Non-pigmented ciliary epithelial cell (primary cell): ENCODE measurements at places on chromosomes 3 and 15.

DNA sequence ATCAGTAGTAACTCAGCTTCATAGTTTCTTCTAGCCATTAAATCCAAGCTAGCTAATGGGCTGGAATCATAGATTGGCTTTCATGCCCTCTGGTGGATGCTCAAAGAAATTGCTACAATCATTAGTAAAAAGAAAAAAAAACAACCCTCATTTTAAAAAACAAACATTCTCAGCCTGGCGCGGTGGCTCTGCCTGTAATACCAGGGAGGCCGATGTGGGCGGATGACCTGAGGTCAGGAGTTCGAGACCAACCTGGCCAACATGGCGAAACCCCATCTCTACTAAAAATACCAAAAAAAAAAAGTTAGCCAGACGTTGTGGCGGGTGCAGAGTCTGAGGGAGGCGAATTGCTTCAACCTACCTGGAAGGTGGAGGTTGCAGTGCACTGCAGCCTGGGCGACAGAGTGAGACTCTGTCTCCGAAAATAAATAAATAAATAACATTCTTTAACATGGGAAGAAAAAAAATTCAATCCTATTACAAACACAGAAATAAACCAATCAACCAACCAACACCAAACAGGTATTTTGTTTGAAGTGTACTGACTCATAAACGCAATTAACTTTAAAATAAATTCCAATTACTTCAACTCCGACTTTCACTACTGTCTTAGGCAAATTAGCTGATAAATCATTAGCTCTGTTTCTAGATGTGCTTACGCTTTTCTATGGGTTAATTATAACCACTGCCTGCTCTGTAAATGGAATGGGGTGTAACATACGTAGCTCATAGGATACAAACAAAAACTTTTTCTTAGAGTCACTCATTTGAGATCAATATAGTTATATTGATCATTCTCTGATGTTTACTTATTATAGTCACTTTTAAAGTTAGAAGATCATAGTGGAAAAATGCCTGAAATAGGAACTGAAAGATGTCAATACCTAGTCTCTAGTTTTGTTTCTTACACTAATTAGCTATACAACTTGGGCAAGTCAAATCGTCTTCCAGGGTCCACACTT, 24.9 kb downstream of the TMEM207 start:
- DNase-seq: no peak

DNA sequence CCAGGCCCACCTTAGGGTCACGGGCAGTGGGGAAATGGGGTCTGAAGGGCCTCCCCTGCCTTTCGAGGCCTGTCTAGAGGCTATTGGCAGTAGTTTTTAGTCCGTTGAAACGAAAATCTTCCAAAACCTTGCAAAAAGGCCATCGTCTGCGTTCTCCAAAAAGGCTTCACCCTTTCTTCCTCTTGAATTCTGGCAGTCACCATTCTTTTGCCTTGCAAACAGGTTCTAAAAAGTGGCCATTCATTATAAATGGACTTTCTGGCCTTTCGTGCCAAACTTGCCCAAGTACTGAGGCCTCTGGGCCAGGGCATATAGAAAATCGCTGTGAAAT, 367 bp upstream of the TARS3 start:
- no peak for DNase-seq

DNA sequence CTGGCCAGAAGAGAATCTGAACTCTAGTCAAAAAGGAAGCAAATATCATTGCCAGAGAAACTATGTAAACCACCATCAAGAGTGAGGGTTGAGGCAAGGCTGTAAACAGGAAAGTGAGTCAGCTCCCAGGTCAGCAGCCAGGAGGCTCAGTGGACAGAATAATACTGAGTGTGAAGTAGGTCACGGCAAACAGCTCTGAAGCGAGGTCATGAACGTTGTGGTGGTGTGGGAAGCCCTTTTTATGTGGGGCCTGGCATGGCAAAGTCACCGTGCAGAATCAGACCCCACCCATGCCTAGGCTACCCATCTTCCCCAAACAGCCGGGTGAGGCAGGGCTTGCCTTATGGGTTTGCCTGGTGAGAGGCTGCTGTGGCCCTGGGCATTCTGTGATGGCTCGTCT, 43.9 kb downstream of the THBS1 start:
- peak; percentile 83 for DNase-seq

DNA sequence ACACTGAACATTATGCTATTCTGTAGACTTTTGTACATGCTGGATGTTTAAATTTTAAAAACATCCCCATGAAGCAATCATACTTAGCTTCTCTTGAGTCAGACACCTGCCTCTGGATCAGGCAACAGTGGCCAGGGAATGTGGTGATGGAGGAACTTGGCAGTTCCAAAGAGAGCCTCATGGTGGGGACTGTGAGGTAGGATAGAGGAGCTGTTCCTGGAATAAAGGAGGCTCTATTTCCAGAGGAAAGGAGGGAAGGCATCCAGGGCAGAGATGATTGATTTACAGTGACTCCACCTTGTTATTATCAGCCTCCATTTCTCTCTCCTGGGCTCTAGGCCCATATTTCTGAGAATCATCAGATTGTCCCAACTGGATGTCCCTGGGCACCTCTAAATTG, 35.0 kb upstream of the ABHD17C start:
- DNase-seq: peak; percentile 2

- DNase-seq: no peak
Observed at GRCh38 chr3:171198781-171199472, 172.4 kb upstream of the SLC2A2 start.

DNA sequence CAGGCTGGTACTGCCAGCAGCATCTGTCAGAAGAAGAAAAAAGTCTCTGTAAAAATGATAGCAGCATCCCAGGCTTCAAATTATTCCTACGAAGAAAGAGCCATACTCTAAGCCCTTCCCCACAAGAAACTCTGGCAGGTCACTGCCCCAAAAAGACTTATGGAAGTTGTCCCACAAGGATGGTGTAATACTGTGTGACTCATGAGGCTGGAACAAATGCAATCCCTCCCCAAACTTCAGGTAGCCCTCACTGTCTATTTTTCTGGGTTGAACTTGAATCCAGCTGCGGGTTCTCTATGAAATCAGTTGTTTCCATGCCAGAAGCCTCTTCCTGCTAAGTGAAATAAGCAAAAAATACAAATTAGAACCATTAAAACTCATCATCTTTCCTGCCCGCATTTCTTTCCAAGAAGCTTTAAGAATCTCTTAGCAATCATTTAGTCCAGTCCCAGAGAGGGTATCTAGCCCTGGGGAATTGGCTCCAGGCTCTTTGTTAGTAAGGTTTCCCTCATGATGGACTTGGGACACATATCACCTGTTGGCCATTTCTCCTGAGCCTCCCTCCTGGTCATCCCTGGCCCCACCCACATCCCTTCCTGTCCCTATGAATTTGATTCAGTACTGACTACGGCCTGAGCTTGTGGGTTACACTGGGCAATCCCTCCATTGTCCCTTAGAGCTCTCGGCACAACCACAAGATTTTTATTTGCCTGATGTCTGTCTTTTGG, 51.7 kb downstream of the FAM174B start:
- DNase-seq: no peak

DNA sequence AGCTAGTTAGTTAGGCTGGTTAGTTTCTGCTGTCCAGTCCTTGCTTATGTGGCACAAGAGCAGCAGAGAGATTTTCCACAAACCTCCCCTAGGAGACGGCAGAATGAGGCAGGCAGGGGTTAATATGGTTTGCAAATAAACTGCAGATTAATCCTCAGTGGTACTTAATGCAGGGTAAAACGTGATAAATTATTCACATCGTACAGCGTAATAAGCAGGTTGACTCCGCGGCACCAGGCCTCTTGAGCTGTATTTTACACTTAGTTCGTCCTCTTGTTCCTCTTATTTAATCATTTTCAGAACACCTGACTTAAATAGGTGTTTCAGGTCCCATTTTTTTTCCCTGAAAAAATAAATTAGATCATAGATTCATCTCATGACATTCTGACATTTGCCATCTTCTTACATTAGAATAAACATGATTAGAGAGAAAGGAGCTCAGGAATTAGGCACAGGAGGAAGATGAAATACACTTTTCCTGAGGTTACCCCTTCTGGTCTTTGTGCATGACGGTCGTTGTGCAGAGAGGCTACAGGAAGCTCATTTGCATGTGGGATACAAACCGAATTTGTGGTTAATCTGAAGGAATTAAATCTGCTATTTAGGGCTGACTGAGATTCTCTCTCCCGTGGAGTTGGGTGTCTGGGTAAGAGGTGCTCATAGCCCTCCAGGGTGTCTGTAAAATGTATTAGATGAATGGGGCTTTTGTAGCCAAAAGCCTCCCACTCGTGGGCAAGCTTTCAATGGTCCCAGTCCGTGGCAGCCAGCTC, 27.1 kb upstream of the VPS8 start:
- DNase-seq: no peak

- no peak for DNase-seq
Observed at GRCh38 chr3:77707281-77707680, 667.4 kb downstream of the ROBO2 start.

- no peak for DNase-seq
Observed at GRCh38 chr3:169966951-169967915, 626 bp downstream of the SEC62 start.

DNA sequence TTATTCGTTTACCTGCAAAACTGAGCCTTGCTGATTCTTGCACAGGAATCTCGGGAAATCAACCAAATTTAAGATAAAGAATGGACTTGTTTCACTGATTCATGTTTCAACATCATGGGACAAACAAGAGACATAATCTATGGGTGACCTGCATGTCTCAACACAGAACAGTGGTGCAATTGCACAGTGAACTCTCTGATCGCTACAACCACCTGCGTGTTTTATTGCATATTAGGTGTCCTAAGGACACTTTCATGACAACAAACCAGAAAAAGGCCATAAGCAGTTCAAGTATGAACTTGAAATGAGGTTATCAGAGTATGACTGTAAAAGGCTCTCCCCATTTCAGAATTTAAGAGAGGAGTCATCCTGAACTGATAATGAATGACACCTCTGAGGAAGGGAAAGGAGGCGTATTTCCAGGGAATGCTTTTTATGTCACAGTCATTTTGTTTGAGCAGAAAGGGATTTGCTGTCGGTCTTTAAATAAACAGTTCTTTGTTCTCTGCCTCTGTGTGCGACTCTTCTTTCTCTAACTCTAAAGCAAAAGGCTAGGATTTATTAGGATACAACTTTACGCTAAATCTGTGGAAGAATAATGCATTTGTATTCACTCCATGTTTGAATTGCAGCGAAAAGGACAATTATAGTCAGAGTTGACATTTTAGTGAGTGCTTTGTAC, 167.2 kb downstream of the RBMS3 start:
- DNase-seq: no peak

DNA sequence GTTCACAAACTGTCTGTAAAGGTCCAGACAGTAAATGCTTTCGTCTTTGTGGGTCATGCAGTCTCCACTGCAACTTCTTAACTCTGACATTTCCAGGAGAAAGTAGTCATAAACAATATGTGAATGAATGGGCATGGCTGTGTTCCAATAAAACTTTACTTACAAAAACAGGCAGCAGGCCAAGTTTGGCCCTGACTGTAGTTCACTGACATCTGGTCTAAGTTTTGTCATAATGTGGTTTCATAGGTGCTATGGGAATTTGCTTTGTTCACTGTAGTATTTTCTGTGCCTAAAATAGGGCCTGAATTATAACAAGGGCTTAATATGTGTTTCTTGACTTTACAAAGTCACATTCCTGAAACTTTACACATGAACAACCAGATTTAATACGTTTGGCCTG, 186.0 kb upstream of the KBTBD8 start:
- peak; percentile 44 for DNase-seq

GRCh38 chr15:93837450-93837849, 393.9 kb upstream of the MCTP2 start:
- DNase-seq: no peak

DNA sequence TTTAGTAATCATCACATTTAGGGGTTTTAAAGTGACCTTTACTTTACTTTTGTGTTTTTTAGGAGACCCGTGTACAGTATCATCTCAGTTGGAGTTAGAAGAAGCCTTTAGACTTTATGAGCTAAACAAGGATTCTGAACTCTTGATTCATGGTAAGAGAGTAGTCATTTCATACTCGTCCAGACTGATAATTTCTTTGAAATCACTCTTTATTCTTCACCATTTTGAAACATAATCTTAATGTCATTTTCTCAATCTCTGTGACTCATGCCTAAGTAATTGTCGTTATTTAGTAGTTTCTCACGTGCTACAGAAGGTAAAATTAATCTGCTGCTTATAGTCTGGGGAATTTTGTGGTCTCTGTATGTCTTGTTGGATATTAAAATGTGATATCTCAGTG, 37.7 kb downstream of the PRKCI start:
- DNase-seq: no peak

GRCh38 chr3:77096966-77097890, 57.3 kb downstream of the ROBO2 start:
- DNase-seq: no peak

- no peak for DNase-seq
Observed at GRCh38 chr3:178406206-178406605, 130.0 kb upstream of the KCNMB2 start.

DNA sequence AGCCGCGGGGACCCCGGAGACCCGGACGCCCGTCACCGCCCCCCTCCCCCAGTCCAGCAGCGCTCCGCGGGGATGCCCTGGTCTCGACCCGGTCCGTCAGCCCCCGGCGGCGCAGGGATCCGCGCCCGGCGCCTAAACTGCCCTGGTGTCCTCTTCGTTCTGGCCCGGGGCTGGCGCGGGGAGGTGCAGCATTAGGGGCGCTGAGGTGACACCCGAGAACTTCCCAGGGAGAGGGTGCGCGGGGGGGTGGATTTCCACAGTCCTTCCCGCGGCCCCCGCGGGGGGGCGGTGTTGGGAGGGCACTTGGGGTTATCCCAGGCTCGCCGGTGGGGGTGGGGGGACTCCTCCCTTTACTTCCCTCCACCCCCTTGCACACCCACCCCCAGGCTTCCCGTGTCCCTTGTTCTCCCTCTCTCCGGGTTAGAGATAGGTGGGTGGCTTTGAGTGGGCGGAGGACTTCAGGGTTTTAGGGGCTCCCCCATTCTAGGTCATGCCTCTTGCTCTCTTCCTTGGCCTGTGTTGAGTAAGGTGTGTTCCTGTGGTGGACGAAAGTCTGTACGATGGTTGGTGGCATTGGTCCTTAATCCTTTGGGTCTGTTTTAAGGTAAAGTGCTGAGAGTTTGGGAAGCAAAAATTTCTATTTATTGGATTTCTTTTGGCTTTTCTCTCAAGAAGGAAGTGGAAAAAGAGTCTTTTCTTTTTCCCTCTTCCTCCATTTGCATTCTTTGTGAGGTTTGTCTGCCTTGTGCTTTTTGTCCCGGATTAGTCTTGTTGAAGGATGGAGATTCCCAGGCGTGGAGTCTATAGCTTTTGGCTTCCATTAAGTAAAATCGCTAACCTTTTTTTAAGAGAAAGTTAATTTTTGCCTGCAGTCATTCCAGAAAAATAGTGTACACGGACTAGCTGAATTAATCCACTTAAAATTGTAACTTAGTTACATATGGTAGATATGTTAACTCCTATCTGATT, 811 bp downstream of the SKIL start:
- no peak for DNase-seq
